ENCODE measurements at places on chromosomes 6 and 20. TPM values are rescaled to one million over a fixed set of nuclear protein-coding genes. Genes with fewer than 3 reads are reported as not detected.

The IPCEF1 gene
- 2.0 TPM for polyA plus RNA-seq

The DSP gene
- polyA plus RNA-seq, result 2.6 TPM

GRCh38 chr20:59069026-59069425, 26.4 kb upstream of the PRELID3B start:
- DNase-seq, result no peak

The PAK5 gene
- 0.08 TPM for polyA plus RNA-seq

GRCh38 chr6:121730616-121731015, 295.2 kb downstream of the GJA1 start:
- no peak for DNase-seq

DNA sequence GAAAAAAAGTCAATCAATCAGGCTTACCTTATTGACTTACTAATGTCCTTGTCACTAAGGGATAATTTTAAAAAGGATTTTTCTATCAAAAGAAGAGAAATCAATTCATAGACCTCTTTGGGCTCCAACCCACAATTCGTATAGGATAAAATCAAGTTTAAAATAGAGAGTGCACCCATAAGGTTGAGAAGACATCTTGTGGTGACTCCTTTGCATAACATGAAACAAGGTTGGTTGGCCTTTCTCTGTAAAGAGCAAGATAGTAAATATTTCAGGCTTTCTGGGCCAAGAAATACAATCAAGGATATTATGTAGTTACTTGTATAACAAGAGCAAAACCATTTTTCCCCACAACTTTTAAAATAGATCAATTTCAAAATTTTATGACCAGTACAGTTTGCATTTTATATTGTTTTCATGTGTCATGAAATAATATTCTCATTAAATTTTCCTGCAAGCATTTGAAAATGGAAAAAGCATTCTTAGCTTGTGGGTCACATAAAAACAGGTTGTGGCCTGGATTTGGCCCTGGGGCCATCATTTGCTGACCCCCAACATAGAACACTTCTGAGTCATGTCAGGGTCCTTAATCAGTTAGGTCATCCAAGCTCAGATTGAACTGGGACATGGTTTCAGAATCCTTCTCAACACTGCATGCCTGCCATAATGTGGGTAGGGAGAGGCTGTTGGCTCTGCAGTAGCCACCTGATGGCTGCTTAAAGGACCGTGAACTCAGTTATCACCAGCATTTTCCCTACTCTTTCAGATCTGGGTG, 76.7 kb downstream of the MYB start:
- DNase-seq, result no peak

The NNAT gene
- 686 TPM for polyA plus RNA-seq

Measured in muscle of back (tissue), 13 donors.